ENCODE measurements at places on chromosomes 16 and 17. TPM values are rescaled to one million over a fixed set of nuclear protein-coding genes. Genes with fewer than 3 reads are reported as not detected.

HSPB9 gene
- not detected for total RNA-seq

OR4D1 gene
- total RNA-seq, result not detected

USP6 gene
- total RNA-seq, result not detected

ITGA3 gene
- total RNA-seq, result 315 TPM

PCGF2 gene
- total RNA-seq, result 1.7 TPM

CAPN15 gene
- 37.2 TPM for total RNA-seq

TBC1D16 gene
- 20.0 TPM for total RNA-seq

FADS6 gene
- total RNA-seq, result not detected

HOXB8 gene
- under 0.01 TPM for total RNA-seq

TIMP2 gene
- 51.9 TPM for total RNA-seq

UTS2R gene
- not detected for total RNA-seq

HYDIN gene
- under 0.01 TPM for total RNA-seq

LDHD gene
- total RNA-seq, result 4.2 TPM

CTRB1 gene
- not detected for total RNA-seq

All from regular cardiac myocyte (primary cell).